HFFc6 (cell line): ENCODE measurements at places on chromosomes 3 and 15.

- peak; percentile 43 for DNase-seq
These were observed 113.9 kb downstream of the RORA start for GRCh38 chr15:61115241-61115640.

DNA sequence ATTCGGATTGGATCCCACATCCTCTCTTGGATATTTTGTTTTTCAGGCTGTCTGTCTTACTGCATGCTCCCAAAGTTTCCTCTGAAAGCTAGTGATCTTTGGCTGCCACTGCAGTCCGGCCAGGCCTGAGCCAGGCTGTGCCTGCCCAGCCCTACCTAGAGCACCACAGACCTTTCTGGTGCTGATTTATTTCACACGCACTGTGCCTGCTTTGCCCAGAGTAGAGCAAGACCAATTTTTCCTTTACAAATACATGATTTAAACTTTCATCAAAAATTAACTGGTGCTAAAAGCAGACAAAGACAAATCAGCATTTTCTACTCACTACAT, 28.0 kb upstream of the NDUFB4 start:
- DNase-seq, result no peak

- no peak for DNase-seq
These were observed 173.6 kb downstream of the UBE2E2 start for GRCh38 chr3:23376516-23377248.

GRCh38 chr3:135147657-135148056, 352.6 kb downstream of the EPHB1 start:
- no peak for DNase-seq

GRCh38 chr3:59432665-59433064, 382.8 kb upstream of the CFAP20DC start:
- DNase-seq, result no peak

GRCh38 chr3:151579571-151580270, 118.9 kb upstream of the IGSF10 start:
- DNase-seq, result no peak

DNA sequence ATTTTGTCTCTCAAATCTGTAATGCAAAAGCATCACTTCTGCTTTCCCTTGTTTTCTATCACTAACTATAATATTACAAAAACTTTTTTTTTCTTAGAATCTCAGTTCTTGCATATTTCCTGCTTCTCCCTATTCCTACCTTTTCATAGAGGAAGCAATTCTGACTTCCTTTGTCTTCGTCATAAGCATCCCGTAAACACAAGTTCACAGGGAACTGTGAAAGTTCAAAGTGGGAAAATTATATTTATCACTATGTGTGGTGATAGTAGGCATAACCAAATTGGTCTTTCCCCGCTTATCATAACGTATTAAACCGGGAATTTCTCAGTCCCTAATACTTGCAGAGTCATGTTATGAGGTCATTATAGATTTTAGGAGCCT, 22.3 kb downstream of the CD200 start:
- no peak for DNase-seq
